ENCODE measurements at places on chromosomes 13 and 19. TPM values are rescaled to one million over a fixed set of nuclear protein-coding genes. Genes with fewer than 3 reads are reported as not detected.

The MRI1 gene
- 25.0 TPM for total RNA-seq

The PDS5B gene
- 70.3 TPM for total RNA-seq

The BCAM gene
- total RNA-seq: 50.4 TPM

The NFIX gene
- total RNA-seq: 75.5 TPM

The COMP gene
- total RNA-seq: 10.9 TPM

The RXFP2 gene
- total RNA-seq: not detected

The CLN5 gene
- total RNA-seq: 24.9 TPM

The EID2 gene
- total RNA-seq: 7.3 TPM

The SHISA7 gene
- 0.10 TPM for total RNA-seq

The PGLYRP2 gene
- 1.1 TPM for total RNA-seq

The NCAN gene
- total RNA-seq: 0.49 TPM

The RNF17 gene
- total RNA-seq: not detected

The SLC6A16 gene
- 0.20 TPM for total RNA-seq

The ZNF723 gene
- not detected for total RNA-seq

The PCDH17 gene
- 3.3 TPM for total RNA-seq

The LILRA1 gene
- total RNA-seq: not detected

The SCGB2B2 gene
- 0.59 TPM for total RNA-seq

The SOX1 gene
- total RNA-seq: not detected

The ACER1 gene
- 4.0 TPM for total RNA-seq

The SLC5A5 gene
- not detected for total RNA-seq

The ZNF700 gene
- 16.3 TPM for total RNA-seq

The PPFIA3 gene
- 12.3 TPM for total RNA-seq

The ZNF790 gene
- 7.0 TPM for total RNA-seq

The PSG6 gene
- total RNA-seq: not detected

The MBD3L3 gene
- total RNA-seq: not detected

The FFAR2 gene
- total RNA-seq: 0.99 TPM

The ANGPTL8 gene
- 55.3 TPM for total RNA-seq

The KLK14 gene
- 9.5 TPM for total RNA-seq

The DHDH gene
- not detected for total RNA-seq

The CLDND2 gene
- not detected for total RNA-seq

The TMEM255B gene
- 1.7 TPM for total RNA-seq

The SIGLEC8 gene
- total RNA-seq: 0.59 TPM

The CYP4F8 gene
- total RNA-seq: 1.8 TPM

The POU2F2 gene
- total RNA-seq: 0.30 TPM

The CLEC17A gene
- 0.10 TPM for total RNA-seq

The ATCAY gene
- 0.20 TPM for total RNA-seq

The CYP2F1 gene
- not detected for total RNA-seq

The CNN1 gene
- total RNA-seq: 10.8 TPM

The YIPF2 gene
- total RNA-seq: 30.9 TPM

All from skin of body (tissue), 3 donors.